ENCODE measurements at places on chromosomes 12 and 14. TPM values are rescaled to one million over a fixed set of nuclear protein-coding genes. Genes with fewer than 3 reads are reported as not detected.

Gene FNTB
- total RNA-seq = 15.3 TPM

Gene TAS2R9
- not detected for total RNA-seq

Gene CEBPE
- not detected for total RNA-seq

Gene GLT1D1
- total RNA-seq = not detected

Gene OGFOD2
- total RNA-seq = 12.4 TPM

Gene FAM90A1
- total RNA-seq = 0.13 TPM

Gene KRT4
- not detected for total RNA-seq

Gene DBX2
- total RNA-seq = not detected

Gene P3H3
- 258 TPM for total RNA-seq

Gene CIDEB
- total RNA-seq = 1.6 TPM

Data from smooth muscle cell of the pulmonary artery (primary cell).